ENCODE measurements at places on chromosomes 2 and 18.

DNA sequence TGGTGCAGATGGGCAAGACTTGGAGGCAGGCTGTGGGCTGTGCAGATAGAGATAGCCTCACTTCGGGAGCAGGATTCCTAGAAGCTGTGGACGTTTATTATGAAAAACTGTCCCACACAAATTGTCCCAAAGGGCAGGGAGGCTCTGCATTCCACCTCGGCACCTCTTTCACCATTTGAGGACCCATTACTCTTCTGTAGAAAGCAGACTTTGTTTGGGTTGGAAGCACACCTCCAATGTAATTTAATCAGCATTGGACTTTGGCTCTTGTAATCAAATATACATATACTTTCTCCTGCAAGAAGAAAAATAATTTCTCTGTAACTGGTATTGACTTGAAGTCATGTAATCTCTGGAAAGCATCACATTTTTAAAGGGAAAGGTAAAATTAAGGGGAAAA is 8.5 kb downstream of the ONECUT2 start:
- DNase-seq: no peak

DNA sequence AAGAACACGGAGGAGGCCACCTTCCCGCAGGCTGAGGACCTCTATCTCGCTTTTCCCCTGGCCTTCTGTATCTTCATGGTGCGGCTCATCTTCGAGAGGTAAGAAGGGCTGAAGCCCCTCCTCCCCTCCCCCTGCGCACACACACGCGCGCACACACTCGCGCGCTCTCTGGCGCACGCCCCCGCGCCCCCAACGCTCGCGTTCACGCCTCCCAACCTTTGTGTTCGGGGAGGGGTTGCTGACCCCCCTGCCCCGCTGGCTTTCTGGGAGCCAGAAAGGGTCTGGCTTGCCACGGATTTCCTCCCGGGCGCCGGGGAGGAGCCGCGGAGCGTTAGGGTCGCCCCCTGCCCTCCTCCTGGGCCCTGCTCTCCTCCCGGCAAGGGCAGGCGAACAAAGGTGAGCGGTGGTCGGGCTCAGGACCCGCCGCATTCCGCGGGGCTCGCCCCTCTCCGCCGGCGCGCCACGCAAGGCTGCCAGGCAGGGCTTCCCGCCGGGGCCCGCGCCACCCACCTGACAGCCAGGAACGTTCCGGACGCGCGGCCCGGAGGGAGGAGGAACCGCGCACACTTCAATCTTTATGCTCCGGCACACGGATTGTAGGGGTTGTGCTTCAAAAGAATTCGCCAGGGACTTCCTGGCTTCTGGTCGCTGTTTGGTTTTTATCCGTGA is 583 bp downstream of the CERS6 start:
- DNase-seq: no peak

DNA sequence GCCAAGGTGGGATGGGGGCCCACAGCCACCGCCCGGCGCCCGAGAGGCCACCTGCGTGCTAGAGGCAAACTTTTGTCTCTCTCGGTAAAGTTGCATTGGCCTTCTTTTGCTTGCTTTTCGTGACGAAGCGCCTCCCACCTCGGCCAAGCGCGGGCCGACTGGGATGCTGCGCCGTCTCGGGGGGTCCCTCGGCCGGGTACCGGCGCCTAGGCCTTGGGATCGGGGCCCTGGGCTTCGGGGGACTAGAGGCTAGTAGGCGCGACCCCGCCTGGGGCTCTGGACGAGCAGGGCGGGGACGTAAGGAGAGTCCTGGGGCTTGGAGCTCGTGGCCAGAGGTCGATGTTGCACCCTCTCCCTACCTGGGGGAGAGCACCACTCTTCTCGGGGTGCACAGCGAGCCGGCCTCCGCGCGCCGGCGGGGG is 545 bp downstream of the GLI2 start:
- DNase-seq: no peak

GRCh38 chr18:6414118-6414722 is 491 bp downstream of the L3MBTL4 start:
- peak; percentile 7 for DNase-seq

- DNase-seq: peak; percentile 76
Measured at GRCh38 chr18:79679552-79680099, at the start of gene CTDP1. TSS of gene CTDP1 (plus strand) at chr18:79679803. CDS start at chr18:79679948, 145 bp downstream.

- DNase-seq: no peak
Measured at GRCh38 chr18:66795051-66795450, 191.2 kb upstream of the CDH19 start.

GRCh38 chr2:26668041-26668440 is 24.5 kb upstream of the KCNK3 start:
- peak; percentile 23 for DNase-seq

GRCh38 chr2:65277791-65278483 is 50.3 kb downstream of the ACTR2 start:
- DNase-seq: no peak

GRCh38 chr2:231017231-231017598 is 20.1 kb upstream of the C2orf72 start:
- no peak for DNase-seq

GRCh38 chr2:134549104-134549503 is 169.7 kb downstream of the TMEM163 start:
- no peak for DNase-seq

- no peak for DNase-seq
Measured at GRCh38 chr2:120774557-120775160, 39.0 kb downstream of the GLI2 start.

DNA sequence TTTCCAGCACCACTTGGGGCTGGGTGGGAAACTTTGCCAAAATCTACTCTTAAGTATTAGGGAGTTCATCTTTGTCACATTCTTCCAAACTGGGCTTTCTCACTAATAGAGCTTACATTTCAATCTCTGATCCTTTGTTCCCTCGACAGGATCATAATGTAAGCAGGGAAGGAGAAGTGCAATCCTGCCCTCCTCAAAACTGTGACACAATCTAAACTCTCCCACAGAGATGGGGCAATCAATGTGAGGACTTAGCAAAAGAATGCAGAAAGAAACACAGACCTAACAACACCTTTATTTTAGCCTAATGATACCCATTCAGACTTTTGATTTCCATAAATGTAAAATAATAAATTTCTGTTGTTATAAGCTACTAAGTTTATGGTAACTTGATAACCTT is 40.8 kb downstream of the DSEL start:
- no peak for DNase-seq

- DNase-seq: no peak
Measured at GRCh38 chr2:232325324-232326273, 53.0 kb upstream of the ALPP start.

GRCh38 chr18:70500748-70501147 is 211.9 kb downstream of the SOCS6 start:
- no peak for DNase-seq

- no peak for DNase-seq
Measured at GRCh38 chr2:210901326-210901725, 344.9 kb downstream of the CPS1 start.

GRCh38 chr18:48835119-48835518 is 115.6 kb downstream of the SMAD7 start:
- DNase-seq: no peak

GRCh38 chr2:238243496-238244076 is 3.7 kb upstream of the HES6 start:
- DNase-seq: no peak

DNA sequence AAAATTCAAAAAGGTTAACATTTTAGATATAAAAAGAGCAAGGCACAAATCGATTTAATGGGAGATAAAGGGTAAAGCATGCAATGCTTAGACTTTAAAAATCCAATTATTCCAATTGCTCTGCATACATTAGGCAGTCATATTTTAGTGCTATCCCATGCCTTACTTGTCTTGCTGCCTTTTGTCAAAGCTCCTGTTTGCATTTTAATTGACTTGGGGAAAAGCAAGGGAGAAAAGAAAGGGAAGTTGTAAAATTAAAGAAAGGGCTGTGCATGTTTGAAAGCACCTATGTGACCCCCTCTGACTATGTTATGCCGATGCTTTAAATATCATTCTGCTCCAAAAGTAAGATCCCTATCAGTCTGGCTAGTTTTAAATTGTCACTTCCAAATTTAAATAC is 193.7 kb upstream of the VWC2L start:
- DNase-seq: no peak

DNA sequence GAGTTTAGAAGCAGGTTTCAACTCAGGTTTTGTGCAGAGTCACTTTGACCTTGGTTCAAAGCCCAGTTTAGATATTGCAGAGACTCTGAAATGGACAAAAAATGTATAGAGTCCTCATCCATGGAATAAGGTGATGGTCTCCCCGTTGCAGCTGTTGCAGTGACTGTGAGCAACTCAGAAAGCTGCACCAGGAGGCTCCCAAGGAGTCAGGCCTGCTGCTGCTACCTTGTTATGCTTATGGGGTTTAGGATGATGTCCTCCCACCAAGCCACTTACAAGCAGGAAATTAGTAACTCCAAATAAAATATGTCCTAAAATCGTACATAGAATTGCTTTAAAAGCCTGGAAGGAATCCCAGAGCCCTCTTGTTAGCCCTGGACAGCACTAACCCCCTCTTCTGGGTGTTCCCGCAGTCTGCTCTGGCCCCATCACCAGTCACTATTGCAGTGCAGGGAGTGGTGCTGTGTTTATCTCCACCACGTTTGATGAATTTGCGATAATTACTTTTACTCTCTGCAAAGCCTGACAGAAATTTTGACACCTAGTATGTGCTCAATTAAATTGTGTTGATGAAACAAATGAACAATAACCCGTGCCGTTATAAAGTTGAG is 189.0 kb downstream of the CNTNAP5 start:
- DNase-seq: no peak

DNA sequence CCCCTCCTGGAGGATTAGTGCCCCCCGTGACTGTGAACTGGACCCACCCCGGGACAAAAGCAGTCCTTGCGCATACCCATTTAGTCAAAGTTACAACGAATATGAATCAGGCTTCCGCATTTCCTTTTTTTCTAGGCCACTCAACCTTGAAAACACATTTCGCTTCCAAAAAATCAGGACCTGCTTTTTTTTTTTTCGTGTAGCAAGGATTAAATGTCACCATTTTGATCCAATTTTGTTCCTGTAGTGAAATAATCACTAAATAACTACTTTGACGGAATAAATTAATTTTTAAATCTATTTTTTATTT is 464 bp upstream of the FTCDNL1 start:
- DNase-seq: no peak

GRCh38 chr2:118913131-118913802 is 28.7 kb upstream of the MARCO start:
- DNase-seq: no peak

DNA sequence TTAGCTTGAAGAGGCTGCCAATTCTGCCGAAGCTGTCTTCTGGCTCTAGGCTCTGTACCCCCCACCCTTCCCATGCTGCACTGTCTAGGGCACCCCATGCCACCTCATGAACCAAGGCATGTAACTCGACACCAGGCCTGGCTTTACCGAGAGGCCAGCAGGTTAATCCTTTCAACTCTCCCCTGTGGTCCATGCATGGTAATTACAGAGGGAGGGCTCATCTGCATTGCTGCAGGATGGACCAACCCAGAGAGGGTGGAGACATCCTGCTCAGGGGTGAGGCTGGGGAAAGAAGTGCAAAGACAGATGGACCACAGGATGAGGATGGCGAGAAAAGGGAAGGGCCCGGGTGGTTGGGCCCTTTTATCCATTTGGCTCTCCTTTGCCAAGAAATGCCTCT is 65.8 kb downstream of the KCTD1 start:
- DNase-seq: no peak

GRCh38 chr2:68388772-68389171 is 23.7 kb downstream of the PLEK start:
- DNase-seq: no peak

- DNase-seq: no peak
Measured at GRCh38 chr2:24210106-24210455, 35.2 kb downstream of the FAM228A start.

DNA sequence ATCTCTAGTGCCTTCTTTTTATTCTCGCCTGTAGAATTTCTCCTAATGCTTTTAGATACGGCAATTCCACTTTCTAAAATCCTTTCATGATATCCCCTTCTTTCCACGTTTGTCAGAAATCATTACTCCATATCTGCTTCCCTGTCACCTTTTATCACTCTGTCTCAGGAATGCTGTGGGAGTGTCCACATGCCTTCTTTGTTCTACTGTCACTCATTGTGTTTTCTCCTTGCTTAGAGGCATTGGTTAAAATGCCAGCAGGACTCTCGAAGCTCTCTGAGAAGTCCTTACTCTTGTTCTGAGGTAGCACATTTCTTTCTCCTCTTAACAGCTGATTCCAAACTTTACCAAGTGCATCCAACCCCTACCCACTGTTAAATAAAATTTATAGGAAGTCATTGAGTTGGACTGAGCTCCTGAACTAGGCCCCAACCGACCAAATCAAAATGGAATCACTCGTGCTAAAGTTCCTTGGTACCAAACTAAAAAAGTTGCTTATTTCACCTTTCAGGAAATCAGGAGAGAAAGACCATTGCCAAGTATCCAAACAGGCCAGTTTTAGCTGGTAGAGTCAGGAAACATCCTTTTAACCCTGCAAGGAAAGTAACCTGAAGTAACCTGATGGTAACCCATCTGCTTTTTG is 10.6 kb upstream of the GALNT5 start:
- DNase-seq: peak; percentile 80

DNA sequence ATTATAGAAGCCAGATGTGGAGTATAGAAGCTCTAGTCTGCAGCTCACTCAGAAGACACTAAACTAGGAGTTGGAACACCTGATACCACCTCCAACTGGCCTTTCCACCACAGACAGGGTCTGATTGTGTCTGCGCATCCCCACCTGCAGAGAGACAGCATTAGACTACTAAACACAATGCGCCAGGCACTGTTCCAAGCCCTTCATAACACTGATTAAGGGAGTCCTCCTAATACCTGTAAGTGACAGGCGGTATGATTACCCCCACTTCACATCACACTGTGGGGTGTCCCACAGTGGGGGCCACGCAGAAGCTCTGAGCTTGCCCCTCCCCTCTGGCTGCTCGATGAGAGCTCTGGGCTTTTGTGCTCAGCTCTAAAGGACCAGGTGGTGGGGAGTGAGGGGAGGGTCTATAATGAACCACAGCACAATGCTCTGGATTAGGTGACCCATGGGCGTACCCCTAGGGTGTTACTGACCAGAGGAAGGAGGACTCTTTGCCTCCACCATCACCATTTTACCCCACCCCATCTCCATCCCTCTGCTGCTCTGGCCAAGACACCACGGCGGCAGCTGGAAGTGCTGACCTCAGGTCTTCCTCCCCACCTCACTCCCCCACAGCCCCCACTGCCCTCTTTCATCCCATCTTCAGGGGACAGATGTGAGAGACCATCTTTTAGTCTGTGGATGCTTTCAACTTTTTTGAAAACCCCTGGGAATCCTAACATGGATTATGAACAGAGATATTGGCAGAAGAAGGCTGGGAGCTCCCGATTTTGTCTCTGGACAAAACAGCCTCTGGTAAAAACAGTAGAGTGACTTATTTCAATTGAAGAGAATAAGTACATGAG is 145.1 kb downstream of the GFPT1 start:
- DNase-seq: no peak

DNA sequence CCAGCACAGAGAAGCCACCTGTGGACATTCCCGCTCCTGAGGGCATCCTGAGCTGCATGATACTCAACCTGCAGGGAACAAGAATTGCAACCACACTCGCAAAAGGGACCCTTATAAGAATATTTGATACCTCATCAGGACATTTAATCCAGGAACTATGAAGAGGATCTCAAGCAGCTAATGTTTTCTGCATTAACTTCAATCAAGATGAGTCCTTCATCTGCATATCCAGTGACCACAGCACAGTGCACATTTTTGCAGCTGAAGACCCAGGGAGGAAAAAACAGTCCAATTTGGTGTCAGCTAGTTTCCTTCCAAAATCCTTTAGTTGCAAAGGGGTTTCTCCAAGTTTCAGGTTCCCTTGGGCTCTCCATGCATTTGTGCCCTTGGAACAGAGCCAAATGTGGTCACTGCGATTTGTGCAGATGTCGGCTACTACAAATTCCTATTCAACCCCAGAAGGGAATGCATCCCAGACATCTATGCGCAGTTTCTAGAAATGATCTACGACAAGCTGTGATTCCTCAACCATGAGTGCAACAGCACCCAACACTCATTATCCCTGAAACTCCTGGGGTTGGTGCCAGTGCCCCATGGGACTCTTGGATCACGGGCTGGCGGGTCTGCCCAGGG is 23.3 kb upstream of the FHOD3 start:
- DNase-seq: no peak

Measured in kidney glomerular epithelial cell (primary cell).